Activated CD4-positive, alpha-beta T cell treated with anti-CD3 and anti-CD28 coated beads, Interleukin-2, amount 50 U/mL, for 48 hours (primary cell): ENCODE measurements at places on chromosomes 5 and 9.

GRCh38 chr5:178192787-178193186, 5.6 kb upstream of the GMCL2 start:
- no peak for DNase-seq

- DNase-seq = no peak
Measured at GRCh38 chr5:107542831-107543231, 127.9 kb downstream of the EFNA5 start.

DNA sequence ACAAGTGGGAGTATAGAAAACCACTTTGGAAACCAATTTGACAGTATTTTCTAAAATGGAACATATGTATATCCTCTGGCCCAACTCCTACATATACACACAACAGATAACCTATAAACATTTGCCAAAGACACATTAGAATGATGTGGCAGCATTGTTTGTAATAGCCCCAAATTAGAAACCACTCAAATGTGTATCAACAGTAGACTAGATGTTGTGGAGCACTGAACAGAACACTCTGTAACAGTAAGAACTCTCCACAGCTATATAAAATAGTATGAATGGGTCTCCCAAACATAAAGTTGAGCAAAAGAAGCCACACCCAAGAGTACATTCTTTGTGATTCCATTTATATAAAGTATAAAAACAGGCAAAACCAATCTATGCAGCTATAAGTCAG, 6.1 kb downstream of the ZNF622 start:
- DNase-seq = no peak

GRCh38 chr9:6467006-6467625, 54.1 kb downstream of the UHRF2 start:
- DNase-seq = no peak

- DNase-seq = peak; percentile 23
Measured at GRCh38 chr5:74903165-74903787, 37.1 kb upstream of the FAM169A start.

GRCh38 chr9:137006116-137007003, 10.0 kb upstream of the CLIC3 start:
- DNase-seq = no peak

DNA sequence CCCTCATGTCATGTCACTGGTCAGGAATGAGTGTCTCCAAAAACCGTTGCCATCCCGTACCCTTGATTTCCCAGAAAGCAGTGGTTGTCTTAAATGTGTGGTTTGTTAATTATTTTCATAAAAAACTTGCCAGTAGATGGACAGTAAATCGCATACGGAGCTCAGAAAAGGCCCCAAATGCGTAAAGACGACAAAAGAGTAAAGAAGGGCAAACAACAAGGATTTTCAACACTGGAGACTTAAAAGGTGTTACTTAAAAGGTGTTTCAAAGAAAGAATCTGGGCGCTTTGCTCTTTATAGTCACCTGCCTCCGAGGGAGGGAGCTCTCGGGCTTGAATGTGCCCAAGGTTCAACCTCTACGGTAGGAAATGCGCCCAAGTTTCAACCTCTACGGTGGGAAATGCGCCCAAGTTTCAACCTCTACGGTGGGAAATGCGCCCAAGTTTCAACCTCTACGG, 734 bp downstream of the KIF27 start:
- no peak for DNase-seq

- no peak for DNase-seq
Measured at GRCh38 chr5:40571729-40572128, 108.0 kb upstream of the PTGER4 start.

DNA sequence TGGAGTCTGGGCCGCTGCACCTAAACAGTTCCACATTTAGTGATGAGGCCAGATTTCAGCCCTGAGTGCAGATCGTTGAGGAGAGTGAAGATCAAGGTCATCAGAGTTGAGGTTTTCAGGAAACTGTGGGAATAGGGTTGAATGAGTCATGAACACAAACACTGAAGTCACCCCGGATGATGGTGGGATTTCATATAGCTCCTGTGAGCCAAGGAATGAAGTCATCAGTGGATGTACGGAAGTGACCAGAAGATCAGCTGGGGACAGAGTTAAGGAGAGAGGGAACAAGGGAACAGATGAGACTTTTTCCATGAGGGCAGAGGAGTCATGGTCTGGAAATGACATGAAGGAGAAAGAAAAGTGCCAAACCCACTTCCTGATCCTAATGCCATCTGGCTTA, 36.5 kb downstream of the PALM2AKAP2 start:
- DNase-seq = no peak

- no peak for DNase-seq
Measured at GRCh38 chr9:93592643-93593021, 16.2 kb downstream of the PHF2 start.

DNA sequence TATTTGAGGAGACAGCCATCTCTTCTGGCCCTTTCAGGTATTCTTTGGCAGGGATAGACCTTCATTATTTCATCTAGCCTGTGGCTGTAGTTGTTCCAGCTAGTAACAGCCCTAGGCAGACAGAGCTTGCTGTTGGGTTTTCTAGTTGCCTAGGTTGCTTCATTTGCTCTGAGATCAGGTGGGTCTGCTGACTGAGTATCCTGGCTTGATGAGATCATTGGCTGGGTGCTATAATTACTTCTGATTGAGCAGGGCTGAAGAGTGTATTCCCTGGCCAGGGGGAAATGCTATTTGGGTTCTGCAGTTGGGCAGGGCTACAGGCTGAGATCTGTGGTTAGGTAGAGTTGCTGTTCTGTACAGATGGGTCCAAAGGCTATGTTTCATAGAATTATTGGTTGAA, 456.1 kb downstream of the PSAT1 start:
- no peak for DNase-seq

- DNase-seq = no peak
Measured at GRCh38 chr9:18472841-18473251, 1.1 kb upstream of the ADAMTSL1 start.
